NCI-H345 (cell line): ENCODE measurements at places on chromosomes 5 and 9.

DNA sequence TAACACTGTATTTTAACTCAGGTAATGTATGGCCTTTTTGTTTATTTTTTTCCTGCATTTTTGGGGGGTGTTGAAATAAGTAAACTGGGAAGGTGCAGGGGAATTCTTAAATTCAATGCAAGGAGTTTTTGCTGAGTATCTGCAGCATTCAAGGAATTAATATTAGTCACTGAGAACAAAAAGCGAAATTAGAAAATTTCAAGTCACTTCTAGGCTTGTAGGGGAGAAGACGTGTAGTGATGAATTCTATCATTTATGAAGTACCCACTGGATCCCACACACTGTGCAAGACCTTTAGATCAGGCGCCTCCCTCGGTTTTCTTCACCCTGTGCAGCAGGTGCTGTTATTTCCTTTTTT, 1.2 kb downstream of the EHMT1 start:
- DNase-seq: no peak

- no peak for DNase-seq
Measured at GRCh38 chr5:111952555-111952954, 195.6 kb upstream of the NREP start.

GRCh38 chr5:54844266-54844665, 141.1 kb downstream of the ESM1 start:
- no peak for DNase-seq

DNA sequence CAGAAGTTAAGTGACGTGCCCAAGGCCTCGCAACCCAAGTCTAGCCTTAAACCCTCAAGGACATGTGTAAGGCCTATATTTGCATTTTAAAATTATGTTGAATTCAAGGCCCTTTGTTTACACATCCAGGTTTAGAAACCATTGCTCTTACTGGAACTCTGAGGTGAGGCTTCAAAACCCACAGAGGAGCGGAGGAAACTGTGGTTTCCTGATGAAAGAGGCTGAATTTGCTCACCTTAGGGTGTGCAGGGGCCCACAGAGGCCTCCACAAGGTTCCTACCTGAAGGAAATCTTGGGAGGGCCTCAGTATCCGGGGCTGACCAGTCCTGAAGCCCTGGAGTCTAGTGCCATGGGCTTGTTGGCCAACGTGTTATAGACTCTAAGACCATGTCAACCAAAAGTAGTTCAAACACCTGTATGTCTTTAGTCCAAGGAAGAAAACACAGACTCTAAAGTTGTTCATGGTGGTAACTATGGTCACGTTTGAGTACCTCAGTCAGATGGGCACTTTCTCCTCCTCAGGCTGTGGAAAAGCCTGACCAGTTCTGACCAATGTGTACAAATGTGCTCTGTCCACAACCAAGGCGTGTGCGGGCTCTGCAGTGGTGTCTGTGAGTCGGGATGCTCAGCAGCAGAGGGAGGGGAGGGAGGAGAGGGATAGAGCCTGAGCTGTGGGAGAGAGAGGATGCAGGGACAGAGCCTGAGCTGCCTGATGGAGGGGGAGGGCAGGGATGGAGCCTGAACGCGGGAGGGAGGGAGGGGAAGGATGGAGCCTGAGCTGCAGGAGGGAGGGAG, 124.6 kb upstream of the ERCC6L2 start:
- no peak for DNase-seq

- no peak for DNase-seq
Measured at GRCh38 chr5:118956727-118957126, 31.6 kb downstream of the DTWD2 start.

GRCh38 chr5:11946317-11946716, 42.1 kb upstream of the CTNND2 start:
- DNase-seq: no peak

- no peak for DNase-seq
Measured at GRCh38 chr5:89878140-89879132, 531.1 kb downstream of the CETN3 start.

DNA sequence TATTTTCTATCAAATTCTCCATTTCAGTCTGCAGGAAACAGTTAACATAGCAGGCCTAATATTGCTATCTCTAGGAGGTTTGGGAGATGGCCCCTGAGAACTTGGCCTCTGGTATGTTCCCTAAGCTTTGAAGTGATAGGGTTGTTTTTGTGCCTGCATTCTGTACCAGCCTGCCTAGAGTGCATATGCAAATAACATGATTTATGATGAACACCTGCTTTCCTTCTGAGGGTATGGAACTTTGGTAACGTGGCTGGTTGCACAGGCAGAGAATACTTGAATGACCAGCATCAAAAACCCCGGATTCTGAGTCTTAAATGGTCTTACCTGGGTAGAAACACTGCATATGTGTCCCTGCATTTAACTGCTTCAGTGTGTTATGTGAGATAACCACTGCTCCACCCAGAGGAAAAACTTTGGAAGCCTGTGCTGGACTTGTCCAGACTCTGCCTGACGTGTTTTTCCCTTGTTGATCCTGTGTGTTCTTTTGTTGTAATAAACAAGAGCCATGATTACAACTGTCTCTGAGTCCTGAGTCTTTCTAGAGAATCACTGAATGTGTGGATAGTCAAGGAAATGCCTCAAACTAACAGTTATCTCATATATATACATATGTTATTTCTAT, 111.3 kb upstream of the ABCA1 start:
- DNase-seq: no peak

GRCh38 chr9:135049460-135049859, 38.0 kb upstream of the OLFM1 start:
- no peak for DNase-seq

DNA sequence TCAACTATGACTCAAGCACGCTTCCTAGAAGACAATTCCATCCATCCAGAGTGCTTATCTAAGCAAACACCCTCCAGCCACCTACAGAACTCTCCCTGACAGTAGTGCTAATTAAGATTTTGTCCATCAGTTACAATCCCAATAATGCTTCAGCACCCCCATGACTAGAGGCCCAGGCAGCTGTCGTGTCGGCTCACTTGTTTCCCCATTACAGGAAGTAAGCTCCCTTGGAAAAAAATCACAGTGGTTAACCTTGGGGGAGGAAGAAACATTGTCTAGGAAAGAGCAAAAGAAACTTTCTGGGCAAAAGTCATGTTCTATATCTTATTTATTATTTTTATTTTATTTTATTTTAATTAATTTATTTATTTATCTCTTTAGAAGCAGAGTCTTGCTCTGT, 108.8 kb upstream of the LPAR1 start:
- no peak for DNase-seq

DNA sequence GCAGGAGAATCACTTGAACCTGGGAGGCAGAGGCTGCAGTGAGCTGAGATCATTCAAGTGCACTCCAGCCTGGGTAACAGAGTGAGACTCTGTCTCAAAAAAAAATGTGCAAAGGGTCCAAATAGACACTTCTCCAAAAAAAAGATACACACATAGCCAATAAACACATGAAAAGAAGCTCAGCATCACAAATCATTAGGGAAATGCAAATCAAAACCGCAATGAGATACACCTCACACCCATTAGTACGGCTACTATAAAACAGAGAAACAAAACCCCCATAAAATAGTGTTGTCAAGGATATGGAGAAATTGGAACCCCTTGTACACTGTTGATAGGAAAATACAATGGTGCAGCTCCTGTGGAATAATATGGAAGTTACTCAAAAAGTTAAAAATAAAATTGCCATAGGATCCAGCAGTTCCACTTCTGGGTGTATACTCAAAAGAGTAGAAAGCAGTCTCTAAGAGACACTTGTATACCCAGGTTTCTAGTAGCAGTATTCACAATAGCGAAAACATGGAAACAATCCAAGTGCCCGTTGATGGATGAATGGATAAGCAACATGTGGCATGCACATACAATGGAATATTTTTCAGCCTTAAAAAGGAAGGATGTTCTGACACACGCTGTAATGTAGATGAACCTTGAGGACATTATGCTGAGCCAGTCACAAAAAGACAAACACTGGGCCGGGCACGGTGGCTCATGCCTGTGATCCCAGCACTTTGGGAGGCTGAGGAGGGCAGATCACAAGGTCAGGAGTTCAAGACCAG, 57.2 kb upstream of the PPARGC1B start:
- peak; percentile 96 for DNase-seq

DNA sequence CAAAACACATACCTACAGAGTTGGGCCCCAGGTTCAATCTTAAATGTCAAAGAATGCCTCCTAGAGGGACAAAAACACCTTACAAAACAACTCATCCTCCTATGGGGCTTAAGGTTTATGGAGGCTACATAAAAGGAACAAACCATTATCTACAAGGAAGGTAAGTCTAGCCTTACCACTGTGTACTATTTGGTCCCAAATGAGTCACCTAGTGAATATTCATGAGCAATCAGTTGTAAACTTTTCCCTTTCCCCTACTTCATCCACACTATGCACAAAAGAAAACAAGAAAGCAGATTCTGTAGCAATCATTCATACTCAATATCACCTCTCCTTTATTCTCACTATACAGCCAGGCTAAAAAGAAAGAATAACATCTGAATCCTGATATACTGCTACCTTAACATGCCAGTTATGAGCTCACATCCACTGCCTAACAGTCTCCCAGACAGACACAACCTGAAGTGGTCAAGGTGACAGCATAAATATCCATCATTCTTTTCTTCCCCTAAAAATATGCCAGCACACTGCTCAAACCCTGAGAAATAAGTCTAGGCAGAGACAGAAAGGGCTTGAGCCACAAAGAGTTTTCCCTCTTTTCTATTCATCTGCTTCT, 6.2 kb downstream of the OXCT1 start:
- DNase-seq: no peak

DNA sequence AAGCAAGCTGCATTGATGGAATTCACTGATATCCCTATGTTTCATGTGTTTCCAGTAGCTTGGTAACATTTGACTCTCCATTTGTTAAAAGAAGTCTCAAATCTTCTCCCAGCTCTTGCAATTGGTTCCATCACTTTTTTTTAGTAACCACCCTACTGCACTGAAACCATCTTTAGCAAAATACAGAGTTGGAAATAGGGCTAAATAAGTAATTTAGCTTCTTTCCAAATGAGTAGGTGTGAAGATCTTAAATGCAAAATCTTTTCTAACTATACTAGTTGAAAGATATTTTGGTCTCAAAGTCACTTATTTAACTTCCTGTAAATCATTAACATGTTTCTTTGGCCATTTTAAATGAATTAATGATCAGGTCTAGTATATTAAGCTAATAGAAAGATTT, 138.1 kb downstream of the DIRAS2 start:
- no peak for DNase-seq

- DNase-seq: no peak
Measured at GRCh38 chr5:97417986-97418385, 234.9 kb upstream of the RIOK2 start.

GRCh38 chr9:119343059-119343990, 25.9 kb downstream of the BRINP1 start:
- no peak for DNase-seq

DNA sequence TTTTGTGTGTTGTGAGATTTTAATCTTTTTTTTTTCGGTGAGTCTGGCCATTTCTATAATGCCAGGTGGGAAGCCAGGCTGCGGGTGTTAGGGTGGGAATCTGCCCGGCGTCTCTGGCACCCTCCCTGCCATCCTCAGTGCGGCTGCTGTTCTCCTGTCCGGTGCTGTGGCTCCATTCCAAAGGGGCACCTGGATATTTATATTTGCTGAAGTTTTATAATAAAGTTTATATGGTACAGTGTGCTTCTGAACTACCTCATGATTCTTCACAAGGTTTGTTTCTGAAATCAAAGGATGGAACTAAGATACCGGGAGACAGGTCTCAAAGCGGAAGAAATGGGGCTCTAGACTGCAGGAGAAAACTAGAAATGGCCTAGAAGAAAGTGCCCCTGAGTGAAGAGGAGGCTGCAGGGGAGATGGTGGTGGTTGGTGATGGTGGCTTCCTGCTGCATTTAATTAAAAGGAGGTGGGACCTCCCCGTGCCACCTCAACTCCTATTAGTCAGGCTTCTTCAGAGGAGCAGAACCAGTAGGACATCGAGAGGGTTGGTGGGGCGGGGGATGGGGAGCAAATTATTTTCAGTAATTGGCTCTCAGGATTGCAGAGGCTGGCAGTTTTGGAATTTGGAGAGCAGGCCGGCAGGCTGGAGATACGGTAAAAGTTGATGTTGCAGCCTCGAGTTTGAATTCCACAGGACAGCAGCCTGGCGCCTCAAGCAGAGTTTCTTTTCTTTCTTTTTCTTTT, 102.2 kb upstream of the ICE1 start:
- no peak for DNase-seq

- DNase-seq: no peak
Measured at GRCh38 chr5:86979811-86980411, 287.8 kb upstream of the RASA1 start.

- DNase-seq: no peak
Measured at GRCh38 chr5:118548761-118549720, 439.3 kb downstream of the DTWD2 start.

DNA sequence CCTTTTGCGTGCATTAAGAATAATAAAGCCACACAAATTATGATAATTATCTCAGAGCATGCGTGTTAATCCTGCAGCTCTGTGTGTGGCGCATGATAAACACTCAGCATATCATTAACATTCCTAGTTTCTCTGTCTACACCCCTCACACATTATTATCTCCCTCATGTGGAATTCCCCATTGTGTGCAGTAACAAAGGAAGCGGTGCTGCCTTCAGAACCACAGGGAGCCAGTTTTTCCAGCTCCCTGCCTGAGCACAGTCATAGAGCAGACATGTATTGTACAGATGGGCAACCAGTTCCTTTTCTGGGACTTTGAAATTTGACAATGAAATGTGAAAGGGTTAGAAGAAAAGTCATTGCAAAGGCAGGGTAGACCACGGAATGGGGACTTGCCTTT, 1365.5 kb upstream of the CDH9 start:
- peak; percentile 34 for DNase-seq

GRCh38 chr5:16597946-16598694, 18.7 kb downstream of the RETREG1 start:
- DNase-seq: no peak

- DNase-seq: no peak
Measured at GRCh38 chr9:70635790-70636189, 221.3 kb upstream of the KLF9 start.

DNA sequence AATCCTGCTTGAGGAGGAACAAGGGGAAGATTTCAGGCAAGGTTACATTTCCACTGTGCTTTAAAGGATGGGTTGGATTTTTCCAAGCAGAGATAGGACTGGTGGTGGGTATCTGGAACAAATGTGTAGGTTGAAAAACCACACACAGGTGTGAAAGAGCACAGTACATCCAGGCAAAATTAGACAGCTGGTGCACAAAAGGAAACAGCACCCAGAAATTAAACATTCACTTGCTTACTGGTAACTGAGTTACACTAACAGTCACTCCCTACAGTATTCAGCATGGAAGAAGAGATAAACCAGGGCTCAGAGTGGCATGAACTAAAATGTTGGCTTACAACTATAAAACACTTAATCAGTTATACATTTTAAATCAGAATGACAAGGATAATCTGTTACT, 81.5 kb upstream of the RASEF start:
- DNase-seq: no peak

GRCh38 chr9:117233016-117233415, 181.8 kb downstream of the ASTN2 start:
- DNase-seq: no peak

GRCh38 chr9:15352306-15352705, 45.3 kb upstream of the TTC39B start:
- no peak for DNase-seq

DNA sequence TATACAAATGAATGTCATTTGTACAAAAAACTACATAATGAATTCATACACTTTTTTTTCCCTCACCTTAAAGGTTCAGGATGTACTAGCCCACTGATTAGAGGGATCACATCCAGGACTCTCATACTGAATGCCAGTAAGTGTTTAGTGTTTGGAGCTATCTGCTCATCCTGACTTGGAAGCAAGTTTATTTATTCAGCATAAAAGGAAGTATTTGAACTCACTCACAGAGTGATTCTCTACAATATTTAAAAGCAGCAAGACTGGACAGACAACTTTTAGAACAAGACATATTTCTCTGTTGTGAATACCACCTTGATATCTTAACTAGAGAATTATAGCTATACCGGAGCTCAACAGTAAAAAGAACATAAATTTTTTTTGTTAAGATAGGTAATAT, 14.8 kb upstream of the IQGAP2 start:
- DNase-seq: no peak
